Activated T-cell treated with anti-CD3 and anti-CD28 coated beads, Interleukin-2, amount 50 U/mL, for 72 hours (primary cell): ENCODE measurements at places on chromosomes 2 and 18. TPM values are rescaled to one million over a fixed set of nuclear protein-coding genes. Genes with fewer than 3 reads are reported as not detected.

GRCh38 chr2:173881886-173882285 lies 83.3 kb downstream of the SP3 start:
- DNase-seq = no peak

- DNase-seq = no peak
Measured at GRCh38 chr18:28875059-28875458, 698.1 kb upstream of the CDH2 start.

- no peak for DNase-seq
Measured at GRCh38 chr2:134900151-134900550, 18.5 kb upstream of the CCNT2 start.

Gene TBR1
- 0.02 TPM for total RNA-seq

GRCh38 chr18:39513186-39513585 lies 1947.6 kb upstream of the CELF4 start:
- no peak for DNase-seq

DNA sequence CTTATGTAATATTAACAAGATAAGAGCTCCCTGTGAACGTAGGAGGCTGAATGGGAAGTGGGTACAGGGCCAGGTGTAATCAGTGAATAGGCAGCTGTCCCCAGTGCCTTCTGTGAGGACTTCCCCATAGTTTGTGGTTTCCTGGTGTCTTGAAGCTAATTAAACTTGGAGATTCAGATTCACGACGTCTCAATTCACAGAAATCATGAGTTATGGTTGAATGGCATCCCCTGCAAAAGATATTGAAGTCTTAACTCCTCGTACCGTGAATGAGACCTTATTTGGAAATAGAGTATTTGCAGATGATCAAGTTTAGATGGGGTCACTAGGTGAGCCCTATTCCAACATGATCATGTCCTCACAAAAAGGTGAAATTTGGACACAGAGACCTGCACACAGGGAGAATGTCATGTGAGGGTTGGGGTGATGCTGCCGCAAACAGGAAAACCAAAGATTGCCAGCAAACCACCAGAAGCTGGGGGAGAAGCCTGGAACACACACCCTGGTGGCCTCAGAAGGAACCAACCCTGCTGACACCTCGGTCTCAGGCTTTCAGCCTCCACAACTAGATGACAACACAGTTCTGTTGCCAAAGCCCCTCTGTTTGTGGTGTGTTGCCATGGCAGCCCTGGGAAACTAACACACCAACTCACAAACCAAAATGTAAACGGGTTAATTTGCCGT lies 13.2 kb downstream of the ARL4C start:
- peak; percentile 82 for DNase-seq

DNA sequence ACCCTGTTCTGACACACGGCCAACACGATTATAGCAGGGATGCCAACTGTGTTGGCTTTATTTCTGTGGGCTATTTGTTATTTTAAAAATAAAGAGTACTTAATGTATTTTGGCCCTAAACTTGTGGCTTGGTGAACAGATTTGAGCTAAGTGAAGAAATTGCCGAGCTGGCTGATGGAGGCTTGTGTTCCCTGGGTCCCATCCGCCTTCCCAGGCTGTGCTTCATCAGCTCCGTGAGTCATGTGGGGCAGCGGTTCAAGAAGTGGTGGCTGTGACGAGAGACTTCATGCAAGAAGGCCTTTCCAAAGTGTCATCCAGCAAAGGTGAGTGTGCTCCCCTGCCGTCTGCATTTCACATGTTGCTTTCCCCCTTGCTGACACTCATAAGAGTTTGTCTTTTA lies 73.6 kb upstream of the NCK2 start:
- DNase-seq = no peak

DNA sequence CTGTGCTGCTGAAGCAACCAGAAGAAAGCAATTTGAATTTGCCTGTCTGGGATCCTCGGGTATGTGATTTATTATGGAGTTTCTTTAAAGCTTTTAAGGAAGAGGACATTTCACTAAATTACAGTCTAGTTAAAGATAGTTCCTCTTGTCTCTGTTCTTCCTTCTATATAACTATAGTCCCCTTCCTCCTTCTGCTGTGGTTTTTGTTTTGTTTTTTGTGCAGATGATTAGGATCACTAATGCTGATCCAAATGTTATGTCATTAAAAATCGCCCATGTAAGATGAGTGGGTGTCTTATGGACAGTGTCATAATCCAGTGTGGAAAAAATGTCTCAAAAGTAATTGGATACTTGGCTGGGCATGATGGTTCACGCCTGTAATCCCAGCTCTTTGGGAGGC lies 24.7 kb downstream of the PAPOLG start:
- DNase-seq = no peak

Gene SLC4A5
- 4.4 TPM for total RNA-seq

DNA sequence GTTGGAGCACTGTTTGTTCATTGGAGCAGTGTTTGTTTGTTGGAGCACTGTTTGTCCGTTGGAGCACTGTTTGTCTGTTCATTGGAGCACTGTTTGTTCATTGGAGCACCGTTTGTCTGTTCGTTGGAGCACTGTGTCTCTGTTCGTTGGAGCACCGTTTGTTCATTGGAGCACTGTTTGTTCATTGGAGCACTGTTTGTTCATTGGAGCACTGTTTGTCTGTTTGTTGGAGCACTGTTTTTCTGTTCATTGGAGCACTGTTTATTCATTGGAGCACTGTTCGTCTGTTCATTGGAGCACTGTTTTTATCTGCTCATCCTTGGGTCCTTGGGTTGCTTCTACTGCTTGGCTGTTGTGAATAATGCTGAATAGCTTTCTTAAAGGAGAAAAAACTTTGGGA lies 74.7 kb downstream of the ZNF407 start:
- no peak for DNase-seq

Gene DHRS9
- total RNA-seq = 6.3 TPM

Gene MAL
- 92.6 TPM for total RNA-seq

Gene SIX3
- not detected for total RNA-seq

DNA sequence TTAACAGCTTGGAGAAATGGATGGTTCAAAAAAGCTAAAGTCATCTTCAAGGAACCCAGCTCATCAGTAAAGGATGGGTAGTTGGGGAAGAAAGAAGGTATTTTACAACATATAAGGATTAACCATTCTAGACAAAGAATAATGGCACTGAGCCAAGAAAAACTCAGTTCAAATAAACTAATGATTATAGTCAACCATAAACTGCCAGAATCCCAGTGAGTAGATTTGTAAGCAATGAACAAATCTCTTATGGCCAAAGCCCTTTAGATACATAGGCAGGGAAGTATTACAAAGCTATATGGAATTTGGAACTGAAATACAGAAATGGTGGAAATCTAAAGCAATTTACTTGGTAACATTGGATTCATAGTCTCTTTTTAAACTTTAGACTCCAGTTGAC lies 92.4 kb upstream of the ZFP36L2 start:
- DNase-seq = no peak

Gene TUBA4B
- total RNA-seq = not detected

Gene ITPRIPL1
- total RNA-seq = 28.0 TPM

GRCh38 chr2:199760574-199760973 lies 90.4 kb downstream of the FTCDNL1 start:
- no peak for DNase-seq

- DNase-seq = no peak
Measured at GRCh38 chr2:27705851-27706622, 42.3 kb downstream of the SLC4A1AP start.

GRCh38 chr2:144048631-144049060 lies 471.3 kb downstream of the ZEB2 start:
- no peak for DNase-seq

DNA sequence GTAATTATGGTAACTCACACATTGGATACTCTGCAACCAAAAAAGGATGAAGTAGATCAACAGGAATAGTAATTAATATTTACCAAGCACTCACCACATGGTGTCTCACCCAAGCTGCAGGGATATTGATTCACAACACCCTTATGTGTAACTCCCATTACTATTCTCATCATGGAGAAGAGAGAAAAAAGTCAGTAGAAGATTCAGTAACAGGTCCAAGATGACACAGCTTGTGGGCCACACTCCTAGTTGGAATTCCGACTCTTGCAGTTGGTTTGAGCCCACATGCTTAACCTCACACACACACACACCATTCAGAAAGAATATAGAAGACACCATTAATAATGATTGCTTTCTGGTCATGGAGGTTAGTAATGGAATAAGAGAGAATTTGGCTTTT lies 1.7 kb upstream of the MLPH start:
- no peak for DNase-seq

- DNase-seq = no peak
Measured at GRCh38 chr2:1582891-1583341, 161.4 kb downstream of the PXDN start.

- DNase-seq = no peak
Measured at GRCh38 chr2:158575051-158575635, 118.4 kb downstream of the PKP4 start.

GRCh38 chr2:208175840-208176153 lies 12.4 kb upstream of the CRYGA start:
- no peak for DNase-seq

DNA sequence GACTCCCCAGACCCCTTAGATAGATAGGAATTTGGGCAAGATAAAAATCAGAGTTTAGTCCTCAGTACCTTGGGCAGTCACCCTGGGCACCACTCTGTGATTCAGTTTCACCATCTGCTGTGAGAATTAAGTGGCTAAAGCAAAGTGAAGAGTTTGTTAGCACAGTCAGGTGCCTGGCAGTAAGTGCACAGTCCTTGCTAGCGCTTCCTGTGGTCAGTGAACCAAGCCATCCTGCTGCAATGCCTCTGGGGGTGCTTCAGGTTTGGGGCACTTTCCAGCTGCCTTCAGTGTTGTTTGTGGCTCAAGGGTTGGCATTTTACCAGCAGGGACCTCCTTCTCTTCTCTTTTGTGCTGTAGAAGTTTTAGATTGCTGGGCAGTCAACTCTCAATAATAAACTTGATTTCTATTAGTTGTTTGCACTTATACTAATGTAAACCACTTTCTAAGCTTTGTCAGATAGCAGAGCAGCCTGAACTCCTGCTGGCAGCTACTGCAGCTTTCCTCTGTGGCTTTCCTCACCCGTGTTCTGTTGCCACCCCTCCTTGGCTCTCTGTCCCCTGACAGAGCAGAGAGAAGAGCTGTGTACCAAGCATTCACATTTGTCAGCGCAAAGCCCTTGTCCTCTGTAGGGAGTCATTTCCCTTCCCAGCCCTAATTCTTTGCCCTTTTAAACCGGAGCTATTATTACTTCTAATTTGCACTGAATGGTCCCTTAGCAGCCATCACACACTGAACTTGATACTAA lies 48.4 kb upstream of the RMP24 start:
- no peak for DNase-seq

GRCh38 chr2:105541189-105542050 lies 142.6 kb upstream of the FHL2 start:
- no peak for DNase-seq

GRCh38 chr2:69933839-69934613 lies 19.1 kb downstream of the MXD1 start:
- DNase-seq = peak; percentile 38

Gene NEB
- 1.2 TPM for total RNA-seq

DNA sequence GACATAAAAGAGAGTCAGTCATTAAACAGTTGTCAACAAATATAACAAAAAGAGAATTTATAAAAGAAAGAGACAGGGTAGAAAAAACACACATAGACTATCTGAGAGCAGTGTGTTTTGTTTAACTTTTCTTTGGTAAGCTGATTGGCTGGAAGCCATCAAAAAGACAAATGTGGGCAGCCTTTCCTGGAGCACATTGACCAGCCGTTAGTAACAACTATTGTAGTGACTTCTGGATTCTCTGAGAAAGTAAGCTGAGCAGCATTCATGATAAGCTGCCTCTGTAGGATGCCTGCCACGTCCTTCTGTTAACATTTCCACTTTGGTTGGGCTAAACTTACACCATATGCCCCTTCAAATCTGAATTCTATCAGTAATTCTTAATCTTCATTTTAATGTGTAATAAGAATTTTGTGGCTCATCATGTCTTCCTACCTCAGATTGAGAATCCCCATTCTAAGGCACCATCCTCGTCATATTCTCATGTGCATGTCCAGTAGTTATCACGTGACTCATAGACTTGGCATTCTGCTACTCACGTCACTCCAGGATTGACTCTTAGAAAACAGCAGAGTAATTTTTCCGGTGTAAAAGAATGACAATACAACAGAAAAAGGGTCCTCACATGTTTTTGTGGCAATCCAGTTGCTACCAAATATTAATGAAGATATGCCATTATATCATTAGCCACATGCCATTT lies 43.4 kb upstream of the DNAJC10 start:
- DNase-seq = no peak

GRCh38 chr2:215794829-215795546 lies 218.4 kb downstream of the MREG start:
- no peak for DNase-seq

Gene ACMSD
- total RNA-seq = not detected

DNA sequence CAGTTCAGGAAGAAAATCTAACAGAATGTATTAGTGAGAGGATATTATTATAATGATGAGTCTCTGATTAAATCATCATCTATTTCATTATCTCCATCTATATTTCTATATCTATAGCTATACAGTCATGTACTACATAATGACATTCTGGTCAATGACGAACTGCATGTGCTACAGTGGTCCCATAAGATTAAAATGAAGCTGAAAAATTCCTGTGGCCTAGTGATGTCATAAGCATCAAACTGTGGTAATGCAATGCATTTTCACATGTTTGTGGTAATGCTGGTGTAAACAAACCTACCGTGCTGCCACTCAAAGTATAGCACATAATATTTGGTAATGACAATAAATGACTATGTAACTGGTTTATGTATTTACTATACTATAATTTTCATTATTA lies 1127.9 kb upstream of the CHAC2 start:
- no peak for DNase-seq

DNA sequence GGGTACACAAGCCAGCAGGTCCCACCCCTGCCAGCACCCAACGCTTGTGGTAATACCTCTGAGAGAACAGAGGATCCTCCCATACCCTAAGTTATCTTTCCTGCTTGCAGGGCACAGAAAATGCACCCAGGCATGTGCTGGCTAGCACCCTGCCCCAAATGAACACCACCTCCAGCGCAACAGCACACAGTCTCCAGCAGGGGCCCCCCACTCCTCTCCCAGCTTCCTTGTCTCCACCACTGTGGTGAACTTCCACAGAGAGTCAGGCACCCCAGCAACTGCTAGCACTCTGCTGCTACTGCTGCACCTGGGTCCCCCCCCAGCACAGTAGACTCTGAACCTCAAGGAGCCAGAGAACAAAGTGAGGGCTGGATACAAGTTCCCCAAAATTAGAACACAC lies 216.8 kb upstream of the CNTNAP5 start:
- DNase-seq = no peak

DNA sequence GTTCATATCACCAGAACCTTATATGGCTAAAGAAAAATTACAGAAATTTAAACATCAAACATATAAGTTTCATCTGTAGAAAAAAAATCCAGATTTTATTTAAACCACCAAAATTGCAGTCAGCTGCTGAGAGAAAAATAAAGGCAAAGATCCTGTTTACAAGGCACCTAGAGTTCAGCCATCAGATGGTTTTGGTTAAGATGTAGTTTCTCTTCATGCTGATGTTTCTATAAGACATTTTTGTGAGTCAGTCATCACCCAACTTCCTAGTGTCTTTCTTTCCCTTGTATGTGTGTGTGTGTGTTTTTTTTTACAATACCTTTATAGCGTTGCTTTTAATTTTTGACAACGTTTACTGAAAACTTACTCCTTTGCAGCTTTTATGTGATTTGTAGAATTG lies 26.1 kb upstream of the MMADHC start:
- DNase-seq = no peak

Gene PASK
- 171 TPM for total RNA-seq
